HEK293T (cell line): ENCODE measurements at places on chromosomes 13 and 19.
A peak's percentile ranks its signal among the peaks of the same experiment; 100 is the strongest.

- no peak for DNase-seq
Measured at GRCh38 chr19:43798546-43799409, 3.5 kb downstream of the LYPD5 start.

DNA sequence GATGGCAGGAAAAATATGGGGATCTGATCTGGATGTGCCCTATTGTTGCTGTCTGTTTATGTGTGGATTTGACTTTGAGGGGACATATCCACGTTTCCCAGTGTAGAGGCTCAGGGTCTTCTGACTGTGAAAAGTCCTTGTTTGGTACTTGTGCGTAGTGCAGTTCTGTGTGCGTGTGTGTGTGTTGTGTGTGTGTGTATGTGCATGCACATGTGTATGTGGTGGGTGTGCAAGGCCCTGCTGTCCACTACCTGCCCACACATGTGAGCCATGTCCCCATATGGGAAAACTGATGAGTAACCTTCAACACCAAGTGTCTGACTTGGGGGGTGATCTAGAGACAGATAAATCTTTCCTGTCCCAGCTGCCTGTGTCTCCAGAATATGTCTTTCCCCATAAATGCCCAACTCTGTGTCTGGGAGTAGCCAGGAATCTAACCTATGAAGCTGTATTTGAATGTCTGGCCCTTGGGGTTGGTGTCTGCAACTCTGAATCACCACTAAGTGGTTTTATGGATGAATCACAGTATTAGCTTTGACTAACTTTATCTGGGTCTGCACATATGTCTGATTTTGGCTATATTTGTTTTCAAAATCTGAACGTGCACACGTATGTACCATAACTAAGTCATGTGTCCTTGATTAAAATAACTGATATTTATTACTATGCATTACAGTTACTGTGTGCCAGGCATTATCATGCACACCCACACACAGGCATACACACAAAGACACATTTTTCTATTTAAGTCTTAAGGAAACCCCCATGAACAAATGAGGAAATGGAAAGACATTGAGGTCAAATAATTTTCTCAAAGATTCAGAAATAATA, 17.4 kb downstream of the KLK2 start:
- no peak for DNase-seq

GRCh38 chr13:112907871-112908331, 61.1 kb upstream of the MCF2L start:
- no peak for DNase-seq

DNA sequence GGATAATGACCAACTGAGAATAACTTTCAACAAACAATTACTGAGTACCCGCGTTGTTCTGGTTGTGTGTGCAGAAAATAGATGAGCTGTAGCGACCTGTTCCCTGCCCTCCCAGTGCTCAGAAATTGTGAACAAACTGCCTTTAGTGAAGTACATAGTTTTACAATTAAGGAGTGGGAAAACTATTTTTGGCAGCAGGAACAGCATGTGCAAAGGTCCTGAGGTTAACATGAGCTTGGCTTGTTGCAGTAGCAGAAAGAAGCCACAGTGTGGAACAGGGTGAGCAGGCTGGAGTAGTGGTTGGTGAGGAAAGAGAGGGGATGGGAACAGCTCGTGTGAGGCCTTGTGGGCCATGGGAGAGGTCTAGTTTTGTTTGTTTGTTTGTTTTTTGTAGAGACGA, 16.0 kb downstream of the RYR1 start:
- DNase-seq, result no peak

DNA sequence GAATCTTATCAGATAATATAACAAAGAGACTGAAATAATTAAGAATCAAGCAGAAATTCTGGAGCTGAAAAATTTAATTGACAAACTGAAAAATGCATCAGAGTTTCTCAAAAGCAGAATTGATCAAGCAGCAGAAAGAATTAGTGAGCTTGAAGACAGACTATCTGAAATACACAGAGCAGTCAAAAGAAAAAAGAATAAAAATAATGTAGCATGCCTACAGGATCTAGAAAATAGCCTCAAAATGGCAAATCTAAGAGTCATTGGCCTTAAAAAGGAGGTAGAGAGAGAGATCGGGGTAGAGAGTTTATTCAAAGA, 39.2 kb downstream of the CAB39L start:
- no peak for DNase-seq

DNA sequence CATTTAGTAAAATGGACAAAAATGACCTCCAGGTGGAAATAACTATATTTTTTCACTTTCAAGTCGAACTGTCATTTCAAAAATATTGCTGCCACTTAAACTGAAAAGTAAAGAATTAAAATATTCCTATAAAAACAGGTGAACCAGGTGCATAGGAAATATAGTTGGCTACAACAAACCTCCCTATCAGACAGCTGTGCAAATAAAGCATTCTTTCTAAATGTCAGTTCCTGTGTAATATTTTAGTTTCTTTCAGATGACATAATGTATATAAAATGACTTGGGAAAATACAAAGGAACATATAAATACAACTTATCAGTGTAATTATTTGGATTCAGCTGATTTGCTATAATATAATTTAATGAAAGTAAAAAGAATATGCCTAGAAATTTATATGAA, 403.5 kb upstream of the GPC6 start:
- no peak for DNase-seq

GRCh38 chr19:51296336-51297093, 14.9 kb upstream of the IGLON5 start:
- no peak for DNase-seq

- no peak for DNase-seq
Measured at GRCh38 chr13:44045180-44045562, 165.5 kb downstream of the LACC1 start.

- peak; percentile 52 for DNase-seq
Measured at GRCh38 chr13:100694722-100695508, 20.3 kb upstream of the TMTC4 start.

GRCh38 chr13:63481334-63481733, 2065.7 kb upstream of the PCDH20 start:
- DNase-seq, result peak; percentile 63

- no peak for DNase-seq
Measured at GRCh38 chr19:54408456-54409026, 6.7 kb upstream of the TTYH1 start.

DNA sequence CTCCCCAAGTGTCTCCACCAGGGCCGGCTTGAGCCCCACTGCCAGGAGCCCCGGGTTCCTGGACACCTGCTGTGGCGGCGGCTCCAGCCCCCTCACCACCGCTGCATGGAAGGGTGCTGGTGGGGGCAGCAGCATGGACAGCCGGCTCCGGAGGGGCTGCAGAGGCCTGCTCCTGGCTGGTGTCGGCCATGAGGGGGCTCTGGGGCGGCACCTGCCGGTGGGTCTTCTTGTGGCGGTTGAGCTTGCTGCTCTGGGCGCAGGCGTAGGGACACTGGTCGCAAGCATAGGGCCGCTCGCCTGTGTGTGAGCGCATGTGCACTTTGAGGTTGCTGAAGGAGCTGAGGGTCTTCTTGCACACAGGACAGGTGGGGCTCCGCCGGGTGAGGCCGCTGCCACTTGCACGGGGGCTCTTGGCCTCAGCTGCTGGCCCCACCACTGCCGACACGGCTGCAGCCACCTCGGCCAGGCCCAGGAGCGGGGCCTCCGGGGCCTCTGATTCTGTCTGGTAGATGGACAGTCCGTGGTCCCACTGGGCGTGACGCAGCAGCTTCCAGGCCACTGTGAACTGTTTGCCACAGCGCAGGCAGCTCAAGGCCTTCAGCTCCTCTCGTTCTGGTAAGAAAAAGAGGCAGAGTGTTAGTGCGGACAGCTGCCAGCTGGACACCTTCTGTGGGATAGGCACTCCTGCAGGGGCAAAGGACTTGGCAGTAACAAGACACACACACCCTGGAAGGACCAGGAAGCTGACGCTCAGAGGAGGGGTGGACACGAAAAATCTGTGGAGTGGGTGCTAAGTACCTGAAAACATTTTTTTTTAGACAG, 4.1 kb downstream of the ZNF296 start:
- DNase-seq, result no peak

GRCh38 chr19:8700956-8701355, 2.4 kb upstream of the ACTL9 start:
- DNase-seq, result no peak

GRCh38 chr13:34335014-34336007, 517.4 kb downstream of the RFC3 start:
- no peak for DNase-seq

DNA sequence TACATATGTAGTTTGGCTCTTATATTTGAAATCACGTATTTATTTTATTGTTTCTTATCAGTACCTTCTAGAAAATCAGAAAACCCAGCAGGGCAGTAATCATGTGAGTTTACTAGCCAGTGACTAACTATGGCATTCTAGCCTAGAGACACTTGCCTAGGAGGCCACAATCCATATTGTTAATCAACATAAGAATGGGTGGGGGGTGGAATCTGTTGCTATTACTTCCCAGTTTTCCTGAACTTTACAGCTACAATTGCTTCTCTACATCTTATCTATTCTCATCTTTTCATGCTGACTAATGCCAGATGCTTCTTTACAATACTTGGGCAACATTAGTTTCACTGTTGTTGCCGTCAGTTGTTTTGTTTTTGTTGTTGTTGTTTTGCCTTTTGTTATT, 18.7 kb upstream of the ATXN8OS start:
- no peak for DNase-seq
